ENCODE measurements at places on chromosomes 3 and 15.

DNA sequence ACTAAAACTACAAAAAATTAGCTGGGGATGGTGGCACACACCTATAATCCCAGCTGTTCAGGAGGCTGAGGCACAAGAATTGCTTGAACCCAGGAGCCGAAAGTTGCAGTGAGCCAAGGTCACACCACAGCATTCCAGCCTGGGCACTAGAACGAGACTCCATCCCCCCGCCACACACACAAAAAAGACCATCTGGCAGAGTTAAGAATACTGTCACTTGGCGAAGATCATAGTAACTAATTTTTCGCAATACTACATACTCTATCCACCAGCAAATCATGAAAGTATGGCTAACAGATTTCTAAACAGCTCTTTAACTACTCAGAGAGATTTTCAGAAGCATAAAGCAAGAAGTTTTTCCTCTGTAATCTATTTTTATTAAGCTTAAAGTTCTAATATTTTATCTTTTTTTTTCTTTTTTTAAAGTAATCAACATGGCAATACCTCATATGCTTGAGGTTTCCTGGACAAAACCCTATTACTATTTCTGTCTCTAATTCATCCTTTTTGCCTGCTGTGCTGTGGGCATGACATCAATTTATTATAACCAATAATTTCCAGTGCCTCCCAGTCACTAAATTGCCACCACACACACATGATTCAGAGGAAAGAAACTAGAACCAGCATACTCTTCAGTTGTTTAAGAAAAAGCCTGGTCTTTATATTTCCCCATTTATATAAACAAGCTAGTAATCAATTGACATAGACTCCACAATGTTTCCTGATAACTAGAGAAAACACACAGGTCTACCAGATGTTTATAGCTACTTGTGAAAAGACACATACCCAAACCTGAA, 46.9 kb downstream of the CHSY1 start:
- no peak for DNase-seq

- no peak for DNase-seq
Observed at GRCh38 chr3:98726084-98726483, 37.1 kb upstream of the ST3GAL6 start.

- peak; percentile 47 for DNase-seq
Observed at GRCh38 chr3:98596541-98597500, 3.4 kb upstream of the CPOX start.

GRCh38 chr3:27290760-27291159, 78.4 kb downstream of the NEK10 start:
- DNase-seq = no peak

GRCh38 chr3:13324835-13325501, 95.2 kb downstream of the NUP210 start:
- no peak for DNase-seq
